Stimulated activated CD4-positive, alpha-beta T cell treated with anti-CD3 and anti-CD28 coated beads, Interleukin-2, amount 100 ng/mL, for 24 hours (primary cell): ENCODE measurements at places on chromosomes 2 and 18.

DNA sequence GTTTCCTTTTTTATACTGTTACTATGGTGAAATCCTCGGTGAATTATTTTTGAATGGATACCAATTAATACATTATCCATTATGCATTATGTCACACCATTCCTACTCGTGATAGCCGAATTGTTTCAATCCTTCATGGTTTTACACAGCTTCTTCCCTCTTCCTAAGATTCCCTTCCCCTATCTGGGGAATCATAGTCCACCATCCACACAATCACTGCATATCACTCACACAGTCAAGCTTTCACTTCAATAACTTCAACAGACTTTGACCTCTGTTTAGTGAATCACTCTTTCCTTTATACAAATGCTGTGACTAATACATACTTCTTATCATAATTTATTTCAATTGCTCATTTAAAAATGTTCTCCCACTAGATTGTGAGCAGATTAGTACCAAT is 1108.1 kb upstream of the LRRTM1 start:
- DNase-seq: no peak

GRCh38 chr2:218301176-218301819 is 9.0 kb upstream of the TMBIM1 start:
- DNase-seq: peak; percentile 90

DNA sequence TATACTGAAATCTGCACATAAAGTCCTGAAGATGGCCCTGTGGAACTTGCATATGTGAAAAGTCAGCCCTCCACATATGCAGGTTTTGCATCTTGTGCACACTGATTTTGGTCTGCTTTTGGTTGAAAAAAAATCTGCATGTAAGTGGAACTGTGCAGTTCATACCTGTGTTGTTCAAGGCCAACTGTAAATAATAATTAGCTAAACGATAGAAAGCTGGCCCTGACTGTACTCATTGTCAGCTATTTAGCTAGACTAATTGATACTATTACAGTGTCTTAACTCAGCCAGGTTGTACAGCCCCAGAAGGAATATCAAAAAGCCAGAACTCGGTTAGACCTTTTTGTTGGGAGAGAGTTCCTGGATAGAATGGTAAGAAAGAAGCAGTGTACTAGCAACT is 54.5 kb downstream of the EHBP1 start:
- no peak for DNase-seq

DNA sequence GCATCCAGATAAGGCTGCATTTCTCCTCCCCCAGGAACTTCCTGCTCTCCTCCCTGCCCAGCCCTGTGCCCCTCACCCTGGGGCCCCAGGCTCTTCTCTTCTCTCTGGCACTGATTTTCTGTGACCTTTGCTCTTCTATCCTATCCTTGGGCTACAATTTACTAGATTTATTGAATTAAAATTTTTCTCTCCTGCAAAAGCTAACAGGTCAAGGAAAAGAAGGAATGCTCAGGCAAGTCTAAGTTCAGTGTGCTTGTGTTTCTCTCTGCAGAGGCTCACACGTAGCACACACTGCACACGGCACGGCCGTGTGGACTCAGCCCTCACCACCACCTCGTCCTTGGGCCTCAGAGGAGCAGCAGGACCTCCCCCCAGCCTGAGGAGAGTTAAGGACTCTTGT is 94.2 kb upstream of the SNTG2 start:
- DNase-seq: no peak

DNA sequence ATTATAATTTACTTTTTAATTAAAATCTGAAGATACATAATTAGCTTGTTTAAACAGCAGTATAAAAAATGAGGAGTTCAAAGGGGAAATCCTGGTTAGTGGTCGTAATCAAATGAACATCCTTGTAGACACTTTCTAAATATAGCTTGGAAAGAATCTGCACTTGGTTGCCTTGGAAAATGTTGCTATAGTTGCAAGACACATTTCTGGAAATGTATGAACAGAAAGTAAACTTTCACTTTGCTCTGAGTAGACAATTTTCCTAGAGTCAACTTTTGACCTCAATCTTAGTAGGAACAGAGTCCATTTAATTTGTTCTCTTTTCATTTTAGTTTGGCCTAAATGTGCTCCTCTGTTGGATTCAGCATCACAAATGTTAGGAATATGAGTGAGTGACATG is 38.3 kb downstream of the GCA start:
- DNase-seq: no peak

- no peak for DNase-seq
These were observed 12.2 kb downstream of the TWSG1 start for GRCh38 chr18:9346775-9347174.

DNA sequence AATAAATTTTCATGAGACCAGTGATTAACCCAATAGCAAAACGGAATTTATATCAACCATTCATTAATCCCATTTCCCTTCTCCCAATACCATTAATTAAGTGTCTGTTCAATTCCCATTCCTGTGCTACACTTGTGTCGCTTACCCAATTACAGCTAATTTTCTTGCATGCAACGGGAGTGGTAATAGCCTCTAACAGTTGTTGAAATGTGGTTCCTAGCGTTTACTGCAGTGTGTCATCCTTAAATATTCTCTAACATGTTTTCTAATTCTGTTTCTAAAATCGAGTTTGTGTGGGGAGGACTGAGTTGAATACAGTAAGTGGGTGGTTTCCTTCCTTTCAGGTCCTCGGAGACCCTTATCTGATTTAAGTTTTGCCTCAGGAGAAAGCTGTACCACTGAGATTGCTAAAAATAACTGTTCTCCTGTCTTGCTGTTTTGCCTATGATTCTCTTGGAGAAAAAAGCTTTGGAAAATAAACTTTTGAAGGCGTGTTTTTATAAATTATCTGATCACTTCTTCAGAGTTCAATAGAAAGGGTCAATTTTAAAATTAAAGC is 59.3 kb upstream of the LRRTM1 start:
- DNase-seq: no peak

- no peak for DNase-seq
These were observed 447.3 kb downstream of the XIRP2 start for GRCh38 chr2:167335541-167335992.

- no peak for DNase-seq
These were observed 64.0 kb downstream of the ADNP2 start for GRCh38 chr18:80173060-80173459.

- no peak for DNase-seq
These were observed 208.1 kb downstream of the CLIP4 start for GRCh38 chr2:29323301-29323700.

- DNase-seq: no peak
These were observed 61.3 kb downstream of the PTRHD1 start for GRCh38 chr2:24731923-24732322.

- no peak for DNase-seq
These were observed 56.5 kb downstream of the TCF7L1 start for GRCh38 chr2:85189606-85190270.

DNA sequence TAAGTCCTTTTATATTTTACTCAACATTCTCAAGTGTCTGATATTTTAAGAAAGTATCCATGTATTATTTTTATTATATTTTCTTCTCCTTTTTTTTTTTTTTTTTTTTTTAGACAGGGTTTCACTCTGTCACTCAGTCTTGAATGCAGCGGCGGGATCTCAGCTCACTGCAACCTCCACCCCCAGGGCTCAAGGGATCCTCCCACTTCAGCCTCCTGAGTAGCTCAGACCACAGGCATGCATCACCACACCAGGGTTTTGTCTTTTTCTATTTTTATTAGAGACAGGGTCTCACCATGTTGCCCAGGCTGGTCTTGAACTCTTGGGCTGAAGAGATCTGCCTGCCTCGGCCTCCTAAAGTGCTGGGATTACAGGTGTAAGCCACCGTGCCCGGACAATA is 212.1 kb downstream of the TCF4 start:
- DNase-seq: no peak

DNA sequence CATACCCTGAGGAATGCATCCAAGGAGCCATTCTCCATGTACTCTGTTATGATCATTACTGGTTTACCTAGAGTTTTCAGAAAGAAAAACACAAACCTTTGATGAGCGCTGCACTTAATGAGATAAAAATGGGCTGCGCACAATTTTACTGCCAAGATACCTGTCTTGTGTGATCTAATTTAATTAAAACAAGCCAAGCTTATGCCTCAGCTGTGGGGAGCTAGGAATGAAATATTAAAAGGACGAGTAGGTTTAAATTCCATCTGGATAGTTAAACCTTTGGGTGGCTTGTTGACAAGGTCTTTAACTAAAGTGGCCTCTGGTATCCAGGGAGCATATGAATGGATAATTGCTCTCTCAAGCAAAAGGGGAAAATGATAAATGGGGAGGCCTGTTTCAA is 135.0 kb downstream of the EPHA4 start:
- no peak for DNase-seq

DNA sequence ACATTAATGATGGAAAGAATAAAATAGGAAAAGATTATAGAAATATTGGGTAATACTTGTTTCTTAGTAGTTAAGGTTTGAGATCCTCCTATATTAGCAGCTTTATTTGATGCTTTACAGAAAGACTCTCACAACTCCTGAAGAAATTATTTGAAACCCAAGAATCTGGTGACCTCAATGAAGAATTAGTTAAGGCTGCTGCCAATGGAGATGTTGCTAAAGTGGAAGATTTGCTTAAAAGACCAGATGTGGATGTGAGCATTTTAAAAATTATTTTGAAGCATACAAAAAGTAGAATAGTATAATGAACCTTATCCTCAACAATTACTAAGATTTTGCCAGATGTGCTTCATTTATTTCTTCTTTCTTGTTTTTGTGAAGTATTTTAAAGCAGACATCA is 59.1 kb downstream of the MIB1 start:
- no peak for DNase-seq

DNA sequence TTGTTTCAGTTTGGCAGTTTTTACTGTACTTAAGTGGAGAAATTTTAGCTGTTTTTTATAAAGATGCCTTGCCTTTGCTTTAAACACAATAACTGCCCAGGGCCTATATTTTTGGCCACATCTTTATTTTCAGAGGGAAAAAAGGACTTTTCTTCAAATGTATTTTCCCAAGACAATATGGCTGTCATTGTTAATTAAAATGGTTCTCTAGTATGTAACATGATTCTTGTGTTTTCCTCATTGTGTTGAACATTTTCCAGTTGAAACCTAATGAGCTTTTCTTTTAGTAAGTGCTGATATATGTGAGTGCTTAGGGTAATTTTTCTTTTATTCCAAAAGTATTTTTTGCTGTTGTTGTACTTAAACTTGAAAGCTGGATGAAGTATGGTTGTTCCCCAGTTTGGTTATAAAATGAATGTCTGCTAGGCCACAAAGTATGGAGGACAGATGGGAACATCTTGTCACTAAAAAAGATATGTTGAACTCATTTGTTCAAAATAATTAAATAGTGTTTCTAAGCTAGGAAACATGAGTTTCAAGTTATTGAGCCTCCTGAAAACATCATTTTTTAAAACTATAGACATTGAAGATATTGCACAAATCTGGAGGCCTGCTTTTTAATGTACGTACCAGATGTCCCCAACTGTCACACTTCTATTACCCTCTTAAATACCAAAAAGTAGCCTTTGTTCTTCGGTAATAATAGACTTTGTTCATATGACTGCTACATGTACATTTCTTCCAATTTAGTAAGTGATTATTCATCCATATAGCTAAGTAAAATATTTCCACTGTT is 147.5 kb upstream of the DAPL1 start:
- no peak for DNase-seq

- no peak for DNase-seq
These were observed 46.6 kb downstream of the IKZF2 start for GRCh38 chr2:213104903-213105202.

GRCh38 chr2:239445771-239446524 is 45.1 kb upstream of the HDAC4 start:
- DNase-seq: no peak

- DNase-seq: no peak
These were observed 120.4 kb downstream of the ACKR3 start for GRCh38 chr2:236689981-236690380.

DNA sequence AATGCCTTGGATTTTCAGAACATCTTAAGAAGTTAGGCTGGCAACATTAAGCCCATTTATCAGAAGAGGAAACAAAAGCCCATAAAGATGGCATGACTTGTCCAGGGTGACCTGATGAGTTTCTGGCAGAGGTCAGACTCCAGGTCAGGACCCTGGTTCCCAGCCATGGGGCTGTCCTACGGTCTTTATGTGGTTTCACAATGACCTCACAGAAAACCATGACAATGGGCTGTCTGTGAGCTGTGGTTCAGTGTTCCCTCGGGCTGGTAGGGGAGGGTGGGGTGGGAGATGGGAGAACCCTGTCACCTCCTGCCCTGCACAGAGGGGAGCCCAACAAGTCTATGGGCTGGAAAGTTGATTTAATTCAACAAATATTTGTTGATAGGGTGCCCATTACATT is 101.8 kb downstream of the LOXHD1 start:
- no peak for DNase-seq

DNA sequence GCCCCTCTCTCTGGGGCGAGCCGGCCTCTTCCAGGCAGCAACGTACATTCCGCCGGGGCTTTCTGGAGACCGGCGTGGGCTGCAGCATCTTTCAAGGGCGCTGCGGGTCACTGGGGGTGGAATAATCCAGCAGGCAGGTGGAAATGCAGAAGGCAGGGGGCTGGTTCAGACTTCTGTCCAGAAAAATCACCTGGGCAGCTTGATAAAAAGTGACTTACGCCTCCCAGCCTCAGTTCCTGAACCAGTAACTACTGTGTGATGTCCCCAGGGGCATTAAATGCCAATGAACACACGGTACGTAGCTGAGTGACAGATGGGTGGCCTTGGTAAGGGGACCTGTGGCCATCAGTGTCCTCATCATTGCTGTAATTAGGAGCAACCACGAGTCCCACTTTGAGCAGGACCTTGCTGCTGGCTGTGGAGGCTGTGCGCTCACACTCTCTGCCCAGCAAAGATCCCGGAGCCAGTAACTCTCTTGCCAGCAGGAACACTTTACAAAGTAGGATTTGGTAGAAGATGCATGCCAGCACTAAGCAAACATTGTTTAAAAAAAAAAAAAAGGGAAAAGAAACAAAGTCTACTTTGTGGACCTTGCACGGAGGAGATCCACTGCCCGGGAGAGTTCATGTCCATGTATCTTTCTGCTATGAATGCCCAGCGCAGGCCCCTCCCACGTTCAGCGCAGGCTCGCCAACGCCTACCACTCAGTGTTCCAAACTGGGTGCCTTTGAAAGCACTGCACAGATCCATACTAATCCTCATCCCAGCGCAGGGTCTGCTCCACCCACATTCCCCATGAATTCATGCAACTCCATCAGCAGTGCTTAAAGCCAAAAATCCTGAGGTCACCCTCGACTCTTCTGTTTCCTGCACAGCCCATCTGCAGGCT is 177.3 kb downstream of the HDAC4 start:
- no peak for DNase-seq

DNA sequence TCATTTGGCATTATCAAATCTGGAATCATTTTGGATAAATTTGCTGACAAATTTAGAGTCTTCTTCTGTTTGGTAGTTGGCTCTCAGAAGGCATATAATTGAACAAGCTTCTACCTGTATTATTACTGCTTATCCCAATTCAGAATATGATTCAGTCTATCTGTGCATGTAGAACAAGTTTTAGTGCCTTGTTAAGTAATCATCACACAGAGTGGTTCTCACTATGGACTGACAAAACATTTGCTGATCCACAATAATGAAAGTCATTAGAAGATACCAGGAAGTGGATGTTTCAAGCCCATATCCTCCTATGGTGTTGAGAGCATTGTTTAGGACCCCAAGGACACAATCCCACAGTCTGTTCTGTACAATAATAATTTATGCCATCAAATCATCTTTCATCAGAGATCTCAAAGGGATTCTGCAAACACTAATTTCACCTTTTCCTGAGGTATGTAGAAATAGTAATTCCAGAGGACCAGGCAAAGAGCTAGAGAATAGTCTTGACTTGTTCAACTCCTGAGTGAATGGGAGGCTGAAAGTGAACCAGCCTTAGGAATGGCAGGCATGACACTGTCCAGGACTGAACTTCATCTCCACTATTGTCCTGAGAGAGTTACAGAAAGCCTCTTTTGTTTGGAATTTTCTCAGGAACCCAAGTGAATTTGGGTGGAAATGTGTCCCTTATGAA is 29.6 kb upstream of the DSC1 start:
- no peak for DNase-seq
